ENCODE measurements at places on chromosomes 4 and X. TPM values are rescaled to one million over a fixed set of nuclear protein-coding genes. Genes with fewer than 3 reads are reported as not detected.

DNA sequence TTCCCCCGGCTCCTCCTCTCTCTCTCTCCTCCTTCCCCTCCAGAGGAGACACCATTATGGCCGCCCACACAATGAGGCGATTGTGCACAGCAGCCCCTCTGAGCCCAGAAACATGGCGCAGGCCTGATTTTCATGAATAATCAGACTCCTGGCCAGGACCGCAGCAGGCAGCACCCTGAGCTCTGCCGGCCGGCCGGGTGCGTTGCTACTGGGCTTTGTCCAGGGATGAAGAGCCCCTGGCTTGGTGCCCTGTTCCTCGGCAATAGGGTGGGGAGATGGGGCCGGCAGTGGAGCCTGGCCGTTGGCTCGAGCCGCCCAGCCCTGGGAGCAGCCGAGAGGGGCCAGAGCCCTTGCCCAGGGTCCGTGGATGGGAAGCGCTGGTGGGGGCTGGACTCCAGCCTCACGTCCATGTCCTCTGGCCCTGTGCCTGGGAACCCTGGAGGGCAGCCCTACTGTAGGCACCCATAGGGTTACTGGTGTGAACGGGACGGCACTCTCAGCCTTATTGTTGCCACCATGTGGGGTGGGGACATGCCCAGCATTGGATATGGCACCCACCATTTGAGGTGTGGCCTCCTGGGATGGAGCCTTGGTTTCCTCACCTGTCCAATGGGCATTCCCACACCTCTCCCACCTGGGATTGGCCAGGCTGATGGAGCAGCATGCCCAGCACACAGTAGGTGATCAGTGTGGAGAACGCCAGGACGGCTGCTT is 103.0 kb downstream of the SORCS2 start:
- H3K27me3 ChIP-seq: no peaks in the 10 kb centered on the region

CFAP47 gene
- not detected for total RNA-seq

GRCh38 chr4:130511776-130512175 is 1415.8 kb downstream of the C4orf33 start:
- DNase-seq: no peak
- no peaks in the 10 kb centered on the region for H3K36me3 ChIP-seq
- H3K4me3 ChIP-seq: no peak overlapping the region
- H3K27me3 ChIP-seq: no peaks in the 10 kb centered on the region

GRCh38 chr4:6888506-6889071 is 21.0 kb upstream of the TBC1D14 start:
- DNase-seq: no peak
- H3K27ac ChIP-seq: no peak overlapping the region
- H3K4me1 ChIP-seq: peaks cover 17% of the 10 kb centered on the region
- H3K27me3 ChIP-seq: no peaks in the 10 kb centered on the region
- H3K36me3 ChIP-seq: no peaks in the 10 kb centered on the region

DNA sequence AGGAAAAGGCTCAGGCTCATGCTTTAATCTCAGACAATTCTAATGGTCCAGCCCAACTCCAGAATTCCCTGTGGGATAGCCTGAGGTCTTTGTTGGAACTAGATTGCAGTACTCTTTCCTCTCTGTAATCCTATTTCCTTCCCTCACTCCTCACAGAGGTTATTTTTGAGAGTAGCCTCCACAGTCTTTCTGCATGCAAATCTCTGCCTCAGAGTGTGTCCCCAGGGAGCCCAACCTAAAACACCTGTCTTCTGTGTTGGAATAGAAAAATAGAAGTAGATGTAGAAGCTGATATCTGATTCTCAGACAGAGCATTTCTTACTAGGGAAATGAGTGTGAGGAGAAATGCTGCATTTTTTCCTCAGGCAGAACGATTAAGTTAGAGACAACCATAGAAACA is 915.5 kb upstream of the EPHA5 start:
- no peaks in the 10 kb centered on the region for H3K27me3 ChIP-seq
- no peaks in the 10 kb centered on the region for H3K36me3 ChIP-seq
- H3K4me1 ChIP-seq: no peaks in the 10 kb centered on the region
- no peak overlapping the region for H3K4me3 ChIP-seq
- DNase-seq: no peak

DNA sequence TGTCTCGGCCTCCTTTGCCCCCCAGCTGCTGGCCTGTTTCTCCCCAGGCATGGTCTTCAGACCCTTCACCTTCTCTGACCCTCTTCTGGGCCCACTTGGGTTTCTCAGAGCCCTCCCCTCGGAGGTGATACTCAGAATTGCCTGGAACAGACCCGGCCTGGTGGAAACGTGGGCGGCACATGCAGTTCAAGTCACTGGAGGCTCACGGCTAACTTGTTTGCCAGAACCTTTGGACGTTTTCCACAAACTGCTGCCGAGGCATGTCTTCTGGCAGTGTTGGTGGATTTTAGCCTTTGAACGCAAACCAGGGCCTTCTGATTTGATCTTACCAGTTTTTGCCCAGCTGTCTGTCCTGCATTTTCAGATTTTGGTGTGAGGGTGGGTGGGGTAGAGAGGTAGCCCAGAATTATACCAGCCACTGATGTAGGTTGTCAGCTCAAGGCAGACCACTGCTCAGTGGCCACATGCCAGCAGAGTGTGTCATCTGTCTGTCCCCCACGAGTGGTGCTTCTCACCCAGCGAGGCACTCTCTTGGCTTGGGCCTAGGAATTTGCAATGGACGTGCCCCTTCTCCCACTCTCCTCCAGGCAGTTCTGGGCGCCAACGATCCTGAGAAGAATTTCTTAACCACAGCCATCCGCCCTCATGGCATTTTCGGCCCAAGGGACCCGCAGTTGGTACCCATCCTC is 32.5 kb upstream of the ZNF185 start:
- H3K27me3 ChIP-seq: no peaks in the 10 kb centered on the region
- H3K4me3 ChIP-seq: no peak overlapping the region

- no peak for DNase-seq
- peaks cover 7% of the 10 kb centered on the region for H3K4me1 ChIP-seq
- peaks cover 36% of the 10 kb centered on the region for H3K36me3 ChIP-seq
Measured at GRCh38 chr4:1318488-1319213, 28.4 kb upstream of the UVSSA start.

NSUN7 gene
- not detected for total RNA-seq

DNA sequence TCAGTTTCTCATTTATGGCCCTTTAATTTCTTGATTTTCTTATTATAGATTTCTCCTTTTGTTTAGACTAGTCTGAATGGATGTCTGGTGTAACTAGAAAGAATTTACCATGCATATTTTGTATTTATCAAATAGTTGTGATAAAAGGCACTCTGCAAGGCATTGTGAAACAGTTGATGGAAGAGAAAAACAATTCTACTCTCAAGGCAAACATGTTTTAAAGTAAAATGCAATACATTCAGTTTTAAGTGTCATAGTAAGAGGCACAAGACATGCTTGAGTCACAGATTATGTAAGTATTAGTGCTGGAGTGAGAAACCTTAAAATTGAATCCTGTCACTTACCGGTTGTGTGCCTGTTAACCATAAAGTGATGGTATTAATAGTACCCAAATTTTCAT is 283.3 kb upstream of the DKK2 start:
- no peaks in the 10 kb centered on the region for H3K36me3 ChIP-seq
- H3K4me3 ChIP-seq: no peak overlapping the region
- no peaks in the 10 kb centered on the region for H3K27me3 ChIP-seq
- DNase-seq: no peak
- no peak overlapping the region for H3K27ac ChIP-seq
- no peaks in the 10 kb centered on the region for H3K4me1 ChIP-seq

- no peak overlapping the region for H3K4me3 ChIP-seq
- H3K27ac ChIP-seq: no peak overlapping the region
- DNase-seq: no peak
- no peaks in the 10 kb centered on the region for H3K36me3 ChIP-seq
- H3K4me1 ChIP-seq: no peaks in the 10 kb centered on the region
Measured at GRCh38 chr4:144494280-144494679, 151.7 kb upstream of the HHIP start.

DNA sequence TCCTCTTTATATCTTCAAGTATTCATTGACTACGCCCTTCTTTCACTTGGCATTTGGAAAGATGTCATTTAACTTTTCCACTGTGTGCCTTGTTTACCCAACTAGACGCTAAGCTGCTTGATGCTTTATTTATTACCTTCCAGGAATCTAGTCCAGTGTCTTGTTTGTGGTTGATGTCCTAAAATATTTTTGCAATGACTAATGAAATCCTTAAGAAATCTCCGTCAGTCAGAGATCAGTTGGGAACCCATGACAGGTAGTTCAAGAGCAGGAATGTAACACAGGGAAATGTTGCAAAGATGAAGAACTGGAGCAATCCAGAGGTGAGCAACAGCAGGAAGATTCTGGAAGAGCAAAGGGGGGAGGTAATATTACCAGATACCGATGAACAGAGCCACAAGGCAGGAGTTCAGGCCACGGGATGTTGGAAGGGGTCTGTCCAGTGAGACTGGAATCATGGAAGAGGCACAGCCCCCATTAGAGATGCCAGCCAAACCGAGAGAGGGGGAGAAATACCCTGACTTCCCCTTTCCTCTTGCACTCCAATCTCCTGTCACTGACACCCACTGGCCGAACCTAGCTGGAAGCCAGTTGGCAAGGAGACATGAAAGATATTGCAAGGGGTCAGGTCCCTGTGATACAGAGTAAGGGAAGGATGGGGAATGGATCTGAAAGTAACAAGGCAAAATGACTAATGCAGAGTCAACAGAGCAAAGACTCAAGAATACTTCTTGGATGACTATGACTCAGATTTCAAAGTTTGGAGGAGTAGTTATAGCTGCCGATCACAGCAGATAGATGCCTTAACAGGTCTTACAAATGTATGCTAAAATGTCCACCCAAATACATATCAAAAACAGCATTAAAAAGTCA is 62.7 kb upstream of the PHKA2 start:
- no peak overlapping the region for H3K27ac ChIP-seq
- H3K4me3 ChIP-seq: no peak overlapping the region
- no peak for DNase-seq
- H3K4me1 ChIP-seq: no peaks in the 10 kb centered on the region

DNA sequence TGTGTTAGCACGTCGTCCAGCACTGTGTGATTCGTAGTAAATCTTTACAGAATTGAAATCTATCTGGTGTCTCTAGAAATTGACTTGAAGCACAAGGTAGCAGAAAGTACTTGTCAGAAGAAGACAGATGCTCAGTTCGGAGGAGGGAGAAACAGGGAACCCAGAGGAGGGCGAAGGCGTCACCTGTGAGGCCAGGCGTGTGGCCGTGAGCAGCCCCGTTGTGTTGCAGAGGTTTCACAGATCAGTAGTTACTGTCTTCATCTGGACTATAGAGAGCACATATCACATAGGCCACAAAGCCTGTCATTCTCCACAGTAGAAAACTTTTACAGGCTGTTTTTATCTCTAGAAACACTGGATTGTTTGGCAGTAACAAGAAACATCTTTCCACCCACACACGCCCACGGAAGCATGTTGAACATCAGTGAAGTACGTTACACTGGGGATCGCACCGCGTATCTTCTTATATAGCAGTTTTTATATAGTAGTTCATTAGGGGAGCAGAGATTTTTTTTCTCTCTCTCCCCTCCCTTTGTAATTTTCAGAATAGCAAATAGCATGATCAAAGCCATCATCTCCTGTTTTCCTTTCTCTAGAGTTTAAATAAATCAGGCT is 48.1 kb upstream of the TLR3 start:
- no peak overlapping the region for H3K27ac ChIP-seq
- DNase-seq: no peak
- no peak overlapping the region for H3K4me3 ChIP-seq

DNA sequence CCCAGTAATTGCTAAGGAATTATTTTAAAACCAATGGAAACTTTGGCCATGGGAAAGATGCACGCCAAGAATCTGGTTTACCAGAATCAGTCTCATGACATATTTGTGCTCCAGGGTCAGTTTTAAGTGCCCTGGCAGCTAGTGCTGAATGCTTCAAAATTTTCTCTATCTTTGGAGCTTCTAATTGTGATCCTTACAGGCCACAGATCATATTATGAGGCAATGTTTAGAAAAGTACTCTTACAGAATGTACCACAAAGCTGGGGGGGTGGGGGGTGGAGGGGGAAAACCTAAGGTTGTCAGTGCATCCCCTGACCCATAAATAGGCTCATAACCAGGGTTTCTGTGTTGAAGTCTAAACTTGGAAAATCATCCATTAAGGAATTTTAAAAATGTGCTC is 514.5 kb downstream of the INPP4B start:
- H3K4me1 ChIP-seq: peaks cover 20% of the 10 kb centered on the region
- no peak overlapping the region for H3K27ac ChIP-seq
- DNase-seq: no peak
- no peak overlapping the region for H3K4me3 ChIP-seq

GRCh38 chr4:2250357-2251072 is 8.6 kb upstream of the HAUS3 start:
- H3K27ac ChIP-seq: no peak overlapping the region
- H3K27me3 ChIP-seq: no peaks in the 10 kb centered on the region
- H3K4me3 ChIP-seq: no peak overlapping the region
- no peaks in the 10 kb centered on the region for H3K4me1 ChIP-seq
- peaks cover 3% of the 10 kb centered on the region for H3K36me3 ChIP-seq

SNCA gene
- 0.44 TPM for total RNA-seq

DNA sequence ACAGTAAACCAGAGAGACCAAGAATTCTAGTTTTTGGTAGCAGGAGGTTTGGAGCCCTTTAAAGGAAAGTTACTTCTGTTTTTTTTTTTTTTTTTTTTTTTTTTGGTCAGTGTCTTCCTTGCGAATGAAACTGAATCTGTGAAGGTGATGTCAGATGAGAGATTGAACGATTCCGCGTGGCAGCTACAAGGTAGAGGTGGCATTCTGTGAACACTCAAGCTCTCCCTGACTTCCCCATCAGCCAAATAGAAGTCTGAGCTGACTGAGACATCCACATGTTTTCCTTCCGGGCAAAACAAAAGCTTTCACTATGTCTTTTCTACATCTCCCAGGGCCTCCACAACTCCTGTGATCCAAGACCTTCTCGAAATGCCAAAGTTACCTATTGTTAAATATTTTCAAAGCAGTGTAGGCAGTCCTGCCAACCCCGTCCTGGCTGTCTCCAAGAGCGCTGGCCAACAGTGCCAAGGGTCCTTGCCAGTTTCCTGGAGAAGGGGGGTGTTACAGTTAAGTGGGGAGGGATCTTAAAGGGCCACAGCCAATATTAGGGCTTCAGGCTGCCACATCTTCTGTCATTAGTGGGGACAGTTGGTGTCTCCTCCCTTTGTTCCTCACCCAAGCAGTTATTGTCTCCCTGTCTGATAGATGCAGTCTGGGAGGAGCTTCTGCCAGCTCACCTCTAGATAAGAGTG is 102.9 kb upstream of the SLC34A2 start:
- DNase-seq: no peak
- H3K27ac ChIP-seq: no peak overlapping the region
- H3K36me3 ChIP-seq: no peaks in the 10 kb centered on the region
- no peaks in the 10 kb centered on the region for H3K27me3 ChIP-seq

DNA sequence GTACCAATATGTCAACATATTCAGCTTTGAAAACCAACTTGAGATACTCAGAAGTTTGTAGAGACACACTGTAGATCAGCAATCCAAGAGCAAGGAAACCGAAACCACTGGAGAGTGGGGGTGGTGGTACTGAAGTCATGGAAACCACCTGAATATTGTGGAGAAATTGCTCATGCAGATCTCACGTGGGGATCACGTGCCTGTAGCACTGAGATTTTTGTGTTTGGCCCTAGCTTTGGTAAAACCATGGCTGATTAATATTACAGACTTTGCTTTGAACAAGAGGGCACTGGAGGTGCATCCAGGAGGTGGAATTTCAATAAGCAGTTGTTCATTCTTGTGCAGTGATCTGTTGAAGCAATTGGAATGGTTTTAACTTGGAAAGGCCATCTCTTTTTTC is 47.2 kb downstream of the GBA3 start:
- no peak overlapping the region for H3K4me3 ChIP-seq
- H3K4me1 ChIP-seq: no peaks in the 10 kb centered on the region
- DNase-seq: no peak
- H3K27ac ChIP-seq: no peak overlapping the region
- no peaks in the 10 kb centered on the region for H3K27me3 ChIP-seq

GRCh38 chr4:153020457-153020856 is 84.3 kb downstream of the FHDC1 start:
- no peaks in the 10 kb centered on the region for H3K4me1 ChIP-seq
- no peaks in the 10 kb centered on the region for H3K36me3 ChIP-seq
- no peaks in the 10 kb centered on the region for H3K27me3 ChIP-seq
- H3K4me3 ChIP-seq: no peak overlapping the region
- H3K27ac ChIP-seq: no peak overlapping the region
- no peak for DNase-seq
